ENCODE measurements at places on chromosomes 3 and 15.

DNA sequence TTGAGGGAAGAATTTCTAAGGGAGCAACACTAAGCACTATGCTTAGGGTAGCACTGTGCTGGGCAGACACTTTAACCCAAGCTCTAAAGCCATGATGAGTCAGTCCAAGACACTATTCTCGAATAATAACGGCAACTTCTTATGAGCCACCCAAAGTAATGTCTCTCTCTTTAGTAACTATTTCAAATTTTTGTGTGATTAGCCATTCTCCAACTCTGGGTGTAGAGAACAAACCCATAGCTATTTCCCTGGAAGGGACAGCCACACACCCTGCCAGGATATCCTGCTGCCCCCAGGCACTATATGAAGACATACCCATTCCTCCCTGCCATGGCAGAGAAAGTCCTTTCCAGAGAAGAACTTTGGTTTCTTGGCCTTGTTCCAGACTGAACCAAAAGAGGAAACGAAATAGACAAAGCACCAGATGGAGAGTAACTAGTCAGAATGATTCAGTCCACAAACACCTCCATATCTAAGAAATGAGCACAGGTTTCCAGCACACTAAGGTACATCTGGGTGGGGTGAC lies 384.9 kb upstream of the THBS1 start:
- ATAC-seq: no peak

DNA sequence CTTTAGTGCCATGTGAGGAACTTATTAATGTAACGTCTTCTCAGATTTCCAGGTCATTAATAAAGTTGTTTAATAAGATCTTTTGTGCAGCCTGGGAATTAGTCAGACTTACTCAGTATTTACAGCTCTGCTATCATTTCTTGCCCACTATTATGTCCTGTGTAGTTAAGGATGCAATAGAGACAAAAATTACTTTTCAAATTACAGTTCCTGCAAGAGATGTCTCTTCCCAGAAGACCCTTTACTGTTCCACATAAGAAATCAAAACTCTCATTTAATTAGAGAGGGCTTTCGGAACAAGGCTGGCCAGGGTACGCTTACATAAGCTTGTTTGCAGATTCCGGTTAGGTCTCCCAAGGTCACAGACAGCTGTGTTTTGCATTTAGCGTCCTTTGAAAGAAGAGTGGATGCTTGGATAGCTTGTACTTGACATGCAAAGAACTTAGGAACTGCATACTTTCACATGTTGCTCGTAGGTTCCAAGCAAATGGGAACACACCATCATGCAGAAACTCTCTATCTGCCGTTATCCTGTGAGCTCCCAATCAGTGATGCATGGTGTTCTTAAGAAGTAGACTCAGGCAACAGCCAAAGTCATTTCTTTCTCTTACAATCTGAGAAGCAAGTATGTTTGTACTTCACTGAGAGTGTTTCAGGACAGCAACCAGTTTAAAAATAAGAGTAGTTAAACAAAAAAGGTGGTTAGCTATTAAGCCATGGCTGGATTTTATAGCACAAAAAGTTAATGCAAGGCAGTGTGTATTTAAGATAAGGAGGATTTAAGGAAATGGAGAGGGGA lies 37.4 kb downstream of the FILIP1L start:
- ATAC-seq: no peak

- ATAC-seq: no peak
Observed at GRCh38 chr3:185837414-185837813, 12.6 kb upstream of the IGF2BP2 start.

- peak; percentile 46 for ATAC-seq
Observed at GRCh38 chr15:76056931-76057330, 2.9 kb upstream of the TMEM266 start.

- ATAC-seq: no peak
Observed at GRCh38 chr3:130820976-130821375, 72.9 kb upstream of the ATP2C1 start.

DNA sequence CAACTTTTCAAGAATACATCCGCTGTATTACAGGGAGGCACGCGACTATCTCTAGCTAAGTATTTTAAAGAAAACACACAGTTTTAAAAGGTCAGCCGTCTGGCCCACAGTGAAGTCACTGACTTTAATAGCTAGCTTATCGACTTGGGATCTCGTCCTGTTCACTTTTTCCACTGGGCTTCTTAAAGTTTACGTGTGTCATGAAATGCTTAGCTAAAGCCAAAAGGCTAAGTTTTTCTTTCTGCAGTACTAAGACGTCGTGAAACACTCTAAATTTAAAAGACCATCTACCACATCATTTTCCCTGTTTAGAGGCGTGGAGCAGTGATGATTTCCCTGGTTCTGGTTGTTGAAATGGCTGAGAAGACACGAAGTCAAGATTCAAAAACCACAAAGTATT lies 27.1 kb downstream of the LRIG1 start:
- ATAC-seq: peak; percentile 19

- no peak for ATAC-seq
Observed at GRCh38 chr3:5731100-5731499, 543.6 kb downstream of the EDEM1 start.

DNA sequence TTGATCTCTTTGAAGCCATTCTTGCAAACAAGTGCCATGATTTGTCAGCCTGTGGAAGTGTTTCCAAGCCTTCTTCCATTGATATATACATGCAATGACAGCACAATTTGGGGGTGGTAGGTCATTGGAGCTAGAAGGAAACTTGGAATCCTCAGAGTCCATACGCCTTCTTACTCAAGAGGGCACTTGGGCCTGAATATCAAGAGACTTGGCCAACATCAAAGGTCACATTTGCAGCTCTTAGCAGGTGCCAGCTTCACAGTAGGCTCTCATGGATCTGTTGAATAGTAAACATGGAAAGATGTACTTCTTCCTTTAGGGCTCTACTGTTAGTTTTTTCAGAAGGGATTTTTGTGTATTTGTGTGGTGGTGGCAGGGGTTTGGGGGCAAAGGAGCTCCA lies 50.9 kb downstream of the RHCG start:
- no peak for ATAC-seq

DNA sequence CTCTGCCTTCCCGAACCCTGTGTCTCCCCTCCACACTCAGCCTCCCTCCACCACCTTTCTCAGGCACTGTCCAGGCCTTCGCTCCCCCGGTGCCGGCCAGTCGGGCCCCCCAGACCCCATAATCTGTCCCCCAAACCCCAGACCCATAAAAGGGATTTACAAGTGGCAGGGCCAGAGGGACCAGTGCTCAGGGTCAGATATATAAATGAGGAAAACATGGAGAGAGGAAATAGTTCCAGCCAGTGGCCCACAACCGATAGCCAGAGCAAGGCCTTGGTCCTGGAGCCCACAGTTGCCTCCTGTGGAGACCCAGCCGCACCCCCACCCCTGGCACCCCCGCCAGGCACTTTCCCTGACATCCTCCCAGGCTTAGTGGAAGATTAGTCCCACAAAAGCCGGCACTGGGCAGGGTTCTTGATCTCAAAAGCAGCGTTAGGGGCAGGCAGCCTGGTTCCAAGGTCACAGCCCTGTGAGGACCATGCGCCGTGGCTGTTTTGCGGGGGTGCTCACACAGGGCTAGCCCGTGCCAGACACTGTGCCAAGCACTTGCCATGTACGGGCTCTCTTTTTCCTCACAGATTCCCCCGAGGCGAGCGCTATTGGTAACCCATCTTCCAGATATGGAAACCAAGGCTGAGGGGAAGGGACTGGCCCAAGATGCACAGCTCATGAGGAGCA lies 1.1 kb upstream of the PLXND1 start:
- ATAC-seq: no peak

- no peak for ATAC-seq
Observed at GRCh38 chr15:88574655-88575054, 28.2 kb upstream of the DET1 start.

DNA sequence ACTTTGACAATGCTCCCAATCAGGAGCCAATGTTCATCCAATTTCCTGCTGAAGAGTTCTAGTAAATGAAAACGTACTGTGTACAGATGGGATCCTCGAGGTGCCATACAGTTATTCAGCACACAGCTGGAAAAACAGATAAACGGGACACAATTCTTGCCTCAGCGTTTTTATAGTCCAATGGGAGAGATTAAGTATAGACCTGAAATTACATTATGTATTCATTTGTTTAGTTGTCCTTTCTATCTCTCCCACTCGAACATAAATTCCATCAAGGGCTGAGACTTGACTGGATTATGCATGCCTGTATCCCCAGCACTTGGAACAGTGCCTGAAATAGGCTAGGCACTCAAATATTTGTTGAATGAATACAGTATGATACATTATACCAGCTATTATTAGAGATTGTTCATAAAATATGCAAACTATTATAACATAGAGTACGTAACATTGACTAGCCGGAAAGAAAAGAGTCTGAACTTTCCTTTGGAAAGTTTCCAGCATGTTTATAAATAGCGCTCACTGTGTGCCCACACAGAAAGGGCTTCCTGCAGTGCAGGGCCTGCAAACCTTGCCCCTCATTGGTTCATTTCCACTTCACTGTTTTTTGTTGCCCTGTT lies 27.4 kb upstream of the SNTN start:
- ATAC-seq: no peak

DNA sequence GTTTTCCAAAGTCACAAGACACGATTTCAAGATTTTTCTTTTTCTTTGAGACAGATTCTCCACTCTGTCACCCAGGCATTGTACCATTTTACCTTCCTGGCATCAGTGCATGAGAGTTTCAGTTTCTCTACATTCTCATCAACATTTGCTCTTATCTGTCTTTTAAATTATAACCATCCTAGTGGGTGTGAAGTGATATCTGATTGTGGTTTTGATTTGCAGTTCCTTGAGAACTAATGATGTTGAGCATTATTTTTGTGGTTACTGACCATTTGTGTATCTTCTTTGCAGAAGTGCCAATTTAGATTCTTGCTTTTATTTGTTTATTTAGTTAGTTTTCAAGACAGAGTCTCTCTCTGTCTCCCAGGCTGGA lies 41.2 kb downstream of the ADIPOQ start:
- peak; percentile 27 for ATAC-seq

DNA sequence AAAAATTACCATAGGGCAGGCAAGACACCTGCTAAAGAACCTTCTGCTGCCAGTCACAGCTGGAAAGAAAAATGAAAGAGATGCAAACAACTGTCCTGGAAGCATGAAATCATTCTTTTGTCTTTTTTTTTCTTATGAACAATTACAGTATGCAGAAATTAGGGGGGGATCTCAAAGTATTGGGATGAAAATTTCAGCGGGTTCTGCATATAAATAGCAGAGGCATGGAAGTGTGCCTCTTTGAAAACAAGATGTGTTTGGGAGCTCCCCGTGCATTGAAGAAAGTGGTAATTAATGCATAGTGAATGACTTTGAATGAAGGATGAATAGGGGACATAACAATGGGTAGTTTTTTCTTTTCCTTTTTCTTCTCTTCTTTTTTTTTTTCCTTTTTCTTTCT lies 431.2 kb downstream of the SOX2 start:
- ATAC-seq: no peak

DNA sequence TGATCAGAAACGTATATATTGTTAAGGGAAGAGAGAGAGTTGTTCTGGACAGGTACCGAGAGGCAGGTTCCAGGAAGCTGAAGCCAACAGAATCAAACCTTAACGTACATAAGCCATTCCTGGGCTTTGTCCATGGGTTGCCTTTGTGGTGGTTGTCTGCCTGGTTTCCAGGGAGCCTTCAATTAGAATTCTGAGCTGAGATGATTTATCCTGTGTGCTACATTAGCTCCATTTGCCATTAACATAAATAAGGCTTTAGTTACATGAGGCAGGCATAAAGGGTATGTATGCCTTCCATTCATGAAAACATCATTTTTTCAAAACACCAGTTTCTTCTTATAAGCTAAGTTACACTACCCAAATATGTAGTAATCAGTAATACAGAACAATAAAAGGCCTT lies 729.4 kb upstream of the CFAP20DC start:
- ATAC-seq: no peak

DNA sequence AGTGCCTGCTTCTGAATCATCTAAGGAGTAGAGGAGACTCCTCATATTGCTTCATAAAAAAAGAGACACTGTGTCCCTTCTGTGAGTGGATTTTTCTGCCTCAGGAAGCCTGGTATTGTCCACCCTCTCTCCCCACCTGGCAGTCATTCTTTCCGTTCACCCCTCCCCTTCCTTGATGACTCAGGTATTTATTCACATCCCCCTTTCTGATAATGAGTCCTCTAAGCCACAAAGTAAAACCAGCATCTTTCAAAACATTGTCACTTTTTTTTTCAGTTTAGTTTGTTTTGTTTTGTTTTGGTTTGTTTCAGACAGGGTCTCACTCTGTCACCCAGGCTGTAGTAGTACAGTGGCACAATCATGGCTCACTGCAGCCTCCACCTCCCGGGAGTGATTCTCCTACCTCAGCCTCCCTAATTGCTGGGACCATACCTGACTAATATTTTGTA lies 65.2 kb upstream of the UBE2E1 start:
- peak; percentile 64 for ATAC-seq

GRCh38 chr3:52451237-52452083 lies 2.4 kb downstream of the TNNC1 start:
- no peak for ATAC-seq

GRCh38 chr3:8835385-8835784 lies 66.0 kb upstream of the OXTR start:
- ATAC-seq: no peak

DNA sequence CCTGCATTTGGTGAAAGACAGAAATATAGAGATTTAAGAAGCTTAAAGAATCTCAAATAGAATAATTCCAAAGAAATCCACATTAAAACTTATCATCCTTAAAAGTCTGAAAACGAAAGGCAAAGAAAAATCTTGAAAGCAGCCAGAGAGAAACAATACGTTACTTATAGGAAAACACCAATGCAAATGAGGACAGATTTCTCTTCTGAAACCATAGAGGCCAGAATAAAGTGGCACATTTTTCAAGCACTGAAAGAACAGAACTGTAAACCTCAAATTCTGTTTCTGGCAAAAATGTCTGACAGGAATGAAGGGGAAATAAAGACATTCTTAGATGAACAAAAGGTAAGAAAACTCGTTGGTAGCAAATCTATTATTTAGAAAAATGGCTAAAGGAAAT lies 13.8 kb upstream of the ACTC1 start:
- no peak for ATAC-seq

DNA sequence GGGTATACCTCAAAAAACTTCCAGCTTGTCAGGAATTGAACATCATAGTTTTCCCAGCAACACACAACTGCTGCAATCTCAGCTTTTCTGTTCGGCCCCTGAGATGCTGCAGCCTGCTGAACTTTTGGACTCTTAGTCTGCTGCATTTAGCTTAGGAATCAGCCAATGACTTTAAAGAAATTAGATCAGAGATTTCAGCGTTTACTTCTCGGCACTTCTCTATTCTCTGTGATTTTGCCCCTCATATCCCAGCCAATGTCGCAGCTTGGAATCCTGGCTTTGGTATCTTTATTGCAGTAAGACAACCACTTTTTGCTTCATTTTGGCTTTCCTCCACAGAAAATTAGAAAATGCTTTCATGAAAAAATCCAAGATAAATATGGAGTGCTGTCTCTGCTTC lies 86.3 kb upstream of the MCTP2 start:
- ATAC-seq: no peak
